Activated T-cell treated with anti-CD3 and anti-CD28 coated beads, Interleukin-2, amount 50 U/mL, for 4 hours (primary cell): ENCODE measurements at places on chromosomes 7 and 10.

DNA sequence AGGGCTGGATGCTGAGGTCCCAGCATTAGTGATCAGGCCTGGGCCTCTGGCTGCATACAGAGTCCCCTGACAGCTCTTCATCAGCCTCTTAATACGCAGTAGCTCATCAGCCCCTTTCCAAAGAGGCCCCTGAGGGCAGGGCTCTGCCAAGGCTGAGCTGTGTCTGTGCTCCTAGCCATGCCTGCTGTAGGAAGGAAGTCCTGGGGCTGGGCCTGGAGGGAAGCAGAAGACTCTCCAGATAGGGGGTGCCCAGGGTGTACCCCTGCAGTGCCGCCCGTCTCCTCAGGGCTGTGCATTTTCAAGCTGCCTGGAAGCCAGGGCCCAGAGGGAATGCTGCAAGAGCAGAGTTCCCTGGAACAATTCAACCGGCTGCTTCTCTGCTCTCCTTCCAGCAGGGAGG lies 7.3 kb upstream of the RET start:
- DNase-seq, result no peak

DNA sequence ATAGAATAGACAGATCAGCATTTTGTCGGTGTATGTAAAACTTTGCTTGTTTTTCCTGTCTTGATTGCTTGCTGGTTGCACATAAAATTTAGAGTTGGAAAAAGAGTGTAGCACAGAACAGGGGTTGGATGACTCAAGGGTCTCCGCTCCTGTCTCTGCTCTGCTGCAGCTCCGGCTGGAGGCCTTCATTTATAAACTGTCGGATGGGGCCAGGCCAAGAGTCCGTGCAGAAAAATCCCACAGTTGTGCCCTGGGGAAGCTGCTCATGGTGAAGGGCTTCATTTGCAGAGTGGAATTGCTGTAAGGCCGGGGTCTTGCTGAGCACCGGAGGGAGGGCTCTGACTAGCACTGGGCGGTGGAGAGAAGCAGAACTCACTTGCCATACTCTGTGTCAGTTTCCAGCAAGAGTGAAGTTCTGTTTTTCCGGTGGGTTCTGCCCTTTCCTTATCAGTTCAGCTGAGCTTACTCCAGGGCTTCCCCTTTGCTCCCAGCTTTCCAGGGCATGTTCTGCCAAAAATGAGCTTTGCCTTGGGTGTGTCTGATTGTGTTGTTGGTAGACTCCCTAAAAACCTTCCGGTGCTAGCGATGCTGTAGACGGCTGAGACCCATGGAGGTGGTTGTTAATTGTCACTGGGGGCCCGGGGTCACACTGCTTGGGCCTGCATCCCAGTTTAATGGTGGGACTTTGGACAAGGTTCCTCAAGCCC lies 67.2 kb downstream of the CAMK1D start:
- no peak for DNase-seq

GRCh38 chr7:149862156-149862555 lies 11.6 kb upstream of the ATP6V0E2 start:
- DNase-seq, result no peak

- DNase-seq, result no peak
Observed at GRCh38 chr10:61390851-61391250, 62.3 kb downstream of the TMEM26 start.

GRCh38 chr7:34177476-34177875 lies 272.1 kb downstream of the BMPER start:
- no peak for DNase-seq

DNA sequence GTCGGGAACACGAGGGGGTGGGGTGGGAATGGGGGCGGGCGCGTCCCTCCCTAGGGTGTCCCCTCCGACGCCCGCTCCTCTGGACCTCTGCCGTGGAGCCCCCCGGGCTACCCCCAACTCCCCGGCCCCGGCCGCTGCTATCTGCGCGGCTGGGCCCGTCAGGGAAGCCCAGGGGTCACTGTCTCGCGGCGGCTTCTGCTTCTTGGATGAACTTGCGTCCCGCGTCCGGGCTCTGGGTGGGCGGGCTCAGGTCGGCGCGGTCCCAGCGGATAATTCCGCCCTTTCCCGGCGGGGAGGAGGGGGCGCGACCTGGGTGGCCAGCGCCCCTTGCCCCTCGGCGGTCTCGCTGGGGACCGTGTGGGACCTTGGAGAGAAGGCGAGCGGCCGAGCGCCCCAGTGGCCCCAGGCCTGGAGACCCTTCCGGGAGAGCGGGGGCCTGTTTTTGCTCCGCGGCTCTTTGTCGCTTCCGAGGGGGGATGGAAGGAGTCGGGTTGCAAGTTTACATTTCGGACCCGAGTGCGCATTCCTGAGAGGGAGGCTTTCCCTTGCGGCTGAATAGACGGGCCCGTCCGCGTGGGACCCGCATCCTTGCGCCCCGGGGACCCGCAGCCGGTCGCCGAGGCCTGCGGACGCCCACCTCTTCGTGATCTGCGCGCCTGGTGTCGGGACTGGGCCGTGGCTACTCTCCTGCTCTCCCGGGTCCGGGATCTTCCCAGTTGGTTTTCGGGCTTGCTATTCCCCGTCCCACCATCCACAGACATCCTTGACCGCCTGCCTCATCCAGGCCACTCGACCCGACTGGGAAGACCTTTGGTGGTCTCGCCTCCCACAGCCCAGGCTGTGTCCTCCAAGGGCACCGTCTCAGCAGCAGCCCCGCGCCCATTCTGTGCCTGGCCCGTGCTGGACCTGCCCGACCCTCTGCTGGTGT lies 812 bp downstream of the DOCK1 start:
- no peak for DNase-seq

DNA sequence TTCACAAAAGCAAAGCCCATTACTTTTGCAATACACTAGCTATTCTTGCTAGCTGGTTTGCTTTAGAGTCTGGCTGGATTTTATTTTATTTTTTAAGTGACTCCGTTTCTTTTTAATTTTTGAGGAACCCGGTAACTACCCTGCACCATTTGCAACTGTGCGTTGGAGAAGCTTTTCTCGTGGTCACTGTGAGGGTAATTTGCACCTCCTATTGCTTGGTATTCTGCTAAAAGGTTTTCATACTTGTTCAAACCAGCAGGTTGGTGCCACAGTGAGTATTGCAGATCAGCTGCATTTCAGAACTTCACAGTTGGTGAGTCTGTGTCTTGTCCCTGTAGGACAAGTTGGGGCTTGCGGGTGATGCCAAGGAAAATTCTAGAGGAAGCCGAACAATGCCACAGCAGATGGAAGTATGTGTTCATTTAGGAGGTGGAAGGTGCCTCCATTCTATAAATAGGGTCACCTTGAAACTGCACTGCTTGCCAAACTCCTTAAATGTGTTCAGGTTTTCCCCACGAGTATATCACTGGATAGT lies 3.9 kb upstream of the NMT2 start:
- DNase-seq, result no peak

GRCh38 chr7:36017111-36017510 lies 135.9 kb upstream of the EEPD1 start:
- no peak for DNase-seq

DNA sequence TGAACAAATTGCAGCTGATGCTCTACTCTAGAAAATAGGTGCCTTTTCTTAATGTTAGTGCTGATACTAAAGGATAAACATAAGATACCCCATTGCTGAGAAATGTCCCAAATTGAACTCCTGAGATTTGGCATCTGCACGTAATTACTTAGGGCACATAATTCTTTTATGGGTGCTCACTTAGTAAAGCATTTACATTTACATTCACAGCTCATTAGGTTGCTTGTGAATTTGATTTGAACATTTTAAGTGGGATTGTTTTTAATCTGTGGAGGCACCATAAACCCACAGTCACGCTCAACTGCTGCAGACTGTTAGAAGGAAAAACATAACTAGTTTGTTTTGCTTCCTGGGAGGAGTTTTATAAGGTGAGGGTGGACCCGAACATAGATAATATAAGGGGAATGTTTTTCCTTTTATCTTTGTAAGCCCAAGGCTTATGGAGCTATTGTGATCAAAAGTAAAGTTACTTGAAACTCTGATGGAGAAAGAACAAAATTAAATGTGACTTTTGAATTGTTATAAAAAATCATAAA lies 560.8 kb downstream of the REEP3 start:
- no peak for DNase-seq

GRCh38 chr7:97006816-97007582 lies 1.6 kb downstream of the DLX6 start:
- DNase-seq, result no peak

- DNase-seq, result no peak
Observed at GRCh38 chr10:3469639-3470020, 297.0 kb upstream of the PITRM1 start.

- DNase-seq, result no peak
Observed at GRCh38 chr10:17905491-17905890, 46.2 kb upstream of the SLC39A12 start.

DNA sequence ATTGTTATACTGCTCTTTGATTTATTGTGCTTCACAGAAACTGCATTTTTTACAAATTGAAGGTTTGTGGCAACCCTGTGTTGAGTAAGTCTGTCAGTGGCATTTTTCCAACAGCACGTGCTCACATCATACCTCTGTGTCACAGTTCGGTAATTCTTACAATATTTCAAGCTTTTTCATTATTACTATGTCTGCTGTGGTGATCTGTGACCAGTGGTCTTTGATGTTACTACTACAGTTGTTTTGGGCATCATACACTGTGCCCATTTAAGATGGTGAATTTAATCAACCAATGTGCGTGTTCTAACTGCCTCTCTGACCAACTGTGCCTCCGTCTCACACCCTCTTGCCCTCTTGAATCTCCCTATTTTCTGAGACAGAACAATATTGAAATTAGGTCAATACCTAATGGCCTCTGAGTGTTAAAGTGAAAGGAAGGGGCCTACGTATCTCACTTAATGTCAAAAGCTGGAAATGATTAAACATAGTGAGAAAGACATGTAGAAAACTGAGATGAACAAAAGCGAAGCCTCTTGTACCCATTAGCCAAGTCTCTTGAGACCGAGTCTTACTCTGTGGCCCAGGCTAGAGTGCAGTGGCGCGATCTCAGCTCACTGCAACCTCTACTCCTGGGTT lies 20.2 kb upstream of the ASL start:
- DNase-seq, result no peak

DNA sequence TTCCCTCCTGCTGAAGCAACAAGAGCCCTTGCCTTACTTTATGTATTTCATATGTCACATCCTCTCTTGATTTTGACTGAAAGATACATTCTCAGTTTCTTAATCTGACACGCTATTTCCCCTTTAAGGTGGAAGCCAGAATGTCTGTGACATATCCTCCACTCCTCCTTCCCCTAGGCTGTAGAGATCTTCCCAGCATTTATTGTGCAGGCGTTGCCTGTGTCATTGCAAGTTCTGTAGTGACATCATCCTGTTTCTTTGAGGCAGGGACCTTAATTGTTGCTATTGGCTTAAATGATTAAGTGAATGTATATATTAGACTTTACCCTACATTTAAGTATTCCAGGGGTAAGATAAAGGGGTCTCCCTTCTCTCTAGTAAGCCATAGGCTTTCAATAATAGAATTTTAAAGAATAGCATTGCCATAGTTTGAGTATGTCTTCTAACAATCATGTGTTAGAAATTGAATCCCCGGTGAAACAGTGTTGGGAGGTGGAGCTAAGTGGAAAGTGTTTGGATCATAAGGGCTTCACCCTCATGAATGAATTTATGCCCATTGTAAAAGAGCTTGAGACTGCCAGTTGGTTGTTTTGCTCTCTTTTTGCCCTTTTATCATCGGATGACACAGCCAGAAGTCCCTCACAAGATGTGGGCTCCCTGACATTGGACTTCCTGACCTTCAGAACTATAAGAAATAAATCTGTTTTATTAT lies 189.5 kb upstream of the CDC14C start:
- DNase-seq, result no peak

DNA sequence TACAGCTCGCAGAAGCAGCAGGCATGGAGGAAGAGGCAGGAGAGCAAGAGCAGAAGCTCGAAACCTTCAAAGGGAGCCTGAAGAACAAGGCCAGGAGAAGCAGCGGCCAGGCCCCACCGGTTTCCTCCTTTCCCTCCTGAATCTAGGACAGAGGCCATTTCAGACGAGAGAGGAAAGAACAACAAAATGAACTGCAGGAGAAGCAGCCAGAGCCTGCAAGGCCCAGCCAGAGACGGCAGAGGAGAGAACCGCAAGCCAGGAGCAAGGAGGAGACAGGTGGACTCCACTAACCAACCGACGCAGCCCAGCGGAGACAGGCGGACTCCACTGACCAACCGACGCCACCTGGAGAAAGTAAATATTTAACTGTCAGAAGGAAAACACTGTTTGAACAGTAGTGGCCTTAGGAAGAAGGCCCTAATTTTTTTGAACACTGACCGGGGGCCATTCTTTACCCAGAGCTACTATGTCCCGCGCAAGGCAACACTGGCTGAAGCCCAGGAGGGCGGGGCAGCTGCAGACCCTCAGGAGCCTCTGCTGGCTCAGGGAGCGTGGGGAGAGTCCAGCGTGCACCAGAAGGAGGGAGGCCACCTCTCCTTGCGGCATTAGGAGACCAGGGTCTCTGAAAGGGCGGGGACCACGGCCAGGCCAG lies 559.2 kb downstream of the PTPRN2 start:
- DNase-seq, result no peak

GRCh38 chr7:152910545-152911225 lies 151.1 kb downstream of the ACTR3B start:
- no peak for DNase-seq

GRCh38 chr7:110962374-110962773 lies 128.6 kb upstream of the LRRN3 start:
- DNase-seq, result no peak

GRCh38 chr10:119896937-119897770 lies 4.6 kb downstream of the SEC23IP start:
- DNase-seq, result no peak

- no peak for DNase-seq
Observed at GRCh38 chr10:86295791-86296190, 70.8 kb downstream of the GRID1 start.

- no peak for DNase-seq
Observed at GRCh38 chr10:90051474-90051873, 350.1 kb downstream of the KIF20B start.

GRCh38 chr7:34362621-34363020 lies 295.4 kb upstream of the NPSR1 start:
- no peak for DNase-seq

DNA sequence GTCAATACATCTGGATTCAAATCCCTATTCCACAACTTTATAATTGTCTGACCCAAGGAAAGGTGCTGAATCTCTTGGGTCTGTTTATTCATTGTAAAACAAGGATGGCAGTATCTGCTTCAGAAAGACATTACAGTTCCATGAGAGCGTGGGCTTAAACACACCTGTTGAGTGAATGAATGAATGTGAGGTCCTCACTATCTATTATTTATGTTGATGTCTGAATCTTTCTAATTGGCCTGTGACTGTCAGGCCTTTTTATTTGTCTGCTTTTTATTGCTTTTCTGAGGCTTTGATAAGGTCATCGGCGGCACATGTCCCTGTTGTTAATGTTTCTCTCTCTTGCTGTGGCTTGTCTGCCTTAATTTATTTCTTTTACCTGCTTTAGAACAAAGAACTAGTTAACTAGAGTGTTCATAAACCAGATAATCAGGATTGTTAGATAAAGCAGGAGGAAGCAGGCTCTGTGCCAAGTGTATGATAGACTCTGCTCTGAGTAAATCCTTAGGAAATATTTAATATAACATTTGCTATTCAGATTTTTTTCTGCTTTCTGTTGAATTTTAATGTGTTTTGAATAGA lies 42.3 kb upstream of the CYCS start:
- no peak for DNase-seq

- DNase-seq, result no peak
Observed at GRCh38 chr7:92809397-92809759, 27.0 kb downstream of the CDK6 start.

GRCh38 chr10:33315891-33316290 lies 18.6 kb downstream of the NRP1 start:
- no peak for DNase-seq
